Frontal cortex (tissue), 4 donors: ENCODE measurements at places on chromosomes 7 and 10. TPM values are rescaled to one million over a fixed set of nuclear protein-coding genes. Genes with fewer than 3 reads are reported as not detected.

Gene GOLGA7B
- total RNA-seq = 17.9 TPM

Gene CAPZA2
- total RNA-seq = 154 TPM

DNA sequence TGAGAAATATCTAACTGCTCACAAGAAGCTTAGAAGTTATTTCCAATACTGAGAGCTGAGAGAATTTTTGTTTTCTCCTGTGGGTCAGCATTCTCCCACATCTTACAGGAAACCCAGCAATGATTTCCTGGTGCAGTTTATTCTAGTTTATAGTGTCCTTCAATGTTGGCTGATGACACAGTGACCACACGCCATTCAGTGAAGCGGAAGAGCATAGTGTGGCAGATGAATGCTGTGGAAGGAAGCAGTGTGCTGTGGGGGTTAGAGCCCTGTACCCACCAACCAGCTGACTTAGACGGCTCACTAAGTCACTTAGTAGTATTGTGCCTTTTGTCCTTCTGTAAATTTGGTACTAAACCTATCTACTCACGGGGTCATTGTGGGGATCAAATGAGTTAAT lies 1.4 kb upstream of the TMEM26 start:
- no peak for DNase-seq

Gene MACC1
- 0.41 TPM for total RNA-seq
